ENCODE measurements at places on chromosomes 2 and 18.
A peak's percentile ranks its signal among the peaks of the same experiment; 100 is the strongest.

- no peak for DNase-seq
Measured at GRCh38 chr2:40877734-40878288, 425.9 kb upstream of the SLC8A1 start.

DNA sequence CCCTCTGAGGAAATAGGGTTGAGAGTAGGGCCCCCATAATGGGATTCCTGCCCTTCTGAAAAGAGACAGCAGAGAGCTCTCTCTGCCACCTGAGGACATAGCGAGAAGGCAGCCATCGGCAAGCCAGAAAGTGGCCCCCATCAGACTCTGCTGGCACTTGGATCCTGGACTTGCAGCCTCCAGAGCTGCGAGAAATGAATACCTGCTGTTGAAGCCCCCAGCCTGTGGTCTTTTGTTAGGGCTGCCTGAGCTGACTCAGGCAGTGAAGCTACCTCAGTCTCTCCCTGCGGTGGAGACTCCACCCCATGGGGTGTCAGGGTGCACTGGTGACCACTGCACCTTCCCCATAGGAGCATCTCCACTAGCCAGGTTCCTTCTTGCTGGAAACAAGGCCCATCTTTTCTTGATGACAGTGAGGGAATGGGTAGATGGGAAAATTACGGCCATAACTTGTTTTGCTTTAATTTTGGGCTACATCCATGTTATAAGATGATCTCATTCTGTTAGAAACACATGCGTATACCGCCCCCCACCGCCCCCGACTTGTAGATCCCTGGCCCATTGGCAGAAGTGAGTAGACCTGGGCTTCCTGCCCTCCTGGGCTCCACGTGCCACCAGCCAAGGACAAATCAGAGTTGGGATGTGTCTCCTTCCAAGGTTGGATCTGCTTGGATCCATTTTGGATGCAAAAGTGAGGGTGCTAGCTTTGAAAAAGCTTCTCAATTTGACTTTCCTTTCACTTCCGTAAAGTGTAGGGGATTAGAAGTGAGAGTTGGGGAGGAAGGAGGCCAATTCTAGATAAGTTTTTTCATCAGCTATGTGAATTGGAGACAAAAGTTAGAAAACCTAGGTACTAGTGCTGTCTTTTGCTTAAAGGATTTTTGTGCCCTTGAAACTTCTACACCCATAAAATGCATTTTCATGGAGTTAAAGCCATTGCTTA is 42.9 kb downstream of the NCK2 start:
- no peak for DNase-seq

DNA sequence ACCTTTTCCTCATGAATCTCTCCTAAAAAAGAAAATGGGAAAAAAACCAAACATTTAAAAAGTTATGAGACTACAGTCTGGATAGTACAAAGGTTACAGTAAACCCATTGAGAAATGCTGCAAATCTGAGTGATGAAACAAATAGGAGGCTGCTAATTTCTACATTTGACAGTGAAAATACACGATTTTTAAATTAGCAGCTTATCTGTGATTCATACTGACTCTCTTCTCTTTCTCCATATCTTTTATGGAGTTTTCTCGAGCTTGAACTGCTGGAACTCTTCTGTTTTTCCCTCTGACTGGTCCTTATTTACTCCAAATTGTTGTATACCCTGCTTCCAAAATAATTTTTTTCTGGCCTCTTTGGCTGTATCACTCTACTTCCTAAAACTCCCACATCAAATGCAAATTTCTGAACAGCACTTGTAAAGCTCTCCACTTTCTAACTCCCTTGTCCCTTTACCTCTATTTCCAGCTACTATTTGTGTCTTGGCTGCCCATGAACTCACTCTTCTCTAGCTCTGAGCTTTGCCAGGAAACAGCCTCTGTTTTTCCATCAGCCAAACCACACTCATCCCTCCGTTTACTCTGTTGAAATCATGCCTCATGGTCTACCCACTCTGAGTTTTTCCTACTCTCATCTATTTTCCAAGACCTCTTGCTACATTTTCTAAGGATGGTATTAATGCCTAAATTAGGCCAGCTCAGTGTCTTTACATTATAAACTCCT is 73.7 kb downstream of the RBMS1 start:
- DNase-seq: no peak

DNA sequence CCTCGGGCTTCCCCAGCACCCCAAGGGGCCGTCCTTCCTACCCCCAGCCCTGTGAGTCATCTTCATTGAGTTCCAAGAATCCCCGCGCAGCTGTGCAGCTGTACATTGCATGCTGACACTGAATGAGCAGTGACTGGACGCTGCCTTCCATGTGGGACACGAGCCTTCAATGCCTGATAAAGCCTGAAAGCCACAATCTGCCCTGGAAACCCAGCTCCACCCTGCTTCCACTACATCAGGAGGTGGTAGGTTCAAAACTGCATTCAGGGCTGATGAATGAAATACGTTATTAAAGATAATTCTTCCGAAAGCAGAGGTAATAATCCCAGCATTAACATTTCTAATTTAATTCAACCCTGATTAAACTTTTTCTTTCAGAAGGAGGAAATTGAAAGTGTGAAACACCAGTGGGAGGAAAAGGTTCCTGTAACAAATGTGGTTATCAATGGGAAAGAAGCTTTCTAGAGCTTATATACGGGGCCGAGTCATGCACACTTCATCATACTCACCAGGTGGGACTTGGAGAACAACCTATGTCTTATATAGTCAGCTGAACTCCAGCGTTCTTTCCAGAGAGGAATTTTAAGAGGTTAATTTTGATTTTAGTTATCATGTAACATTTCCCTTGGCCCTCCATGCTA is 360.1 kb downstream of the LPIN1 start:
- DNase-seq: no peak

GRCh38 chr2:69565431-69565839 is 78.1 kb downstream of the AAK1 start:
- DNase-seq: no peak

DNA sequence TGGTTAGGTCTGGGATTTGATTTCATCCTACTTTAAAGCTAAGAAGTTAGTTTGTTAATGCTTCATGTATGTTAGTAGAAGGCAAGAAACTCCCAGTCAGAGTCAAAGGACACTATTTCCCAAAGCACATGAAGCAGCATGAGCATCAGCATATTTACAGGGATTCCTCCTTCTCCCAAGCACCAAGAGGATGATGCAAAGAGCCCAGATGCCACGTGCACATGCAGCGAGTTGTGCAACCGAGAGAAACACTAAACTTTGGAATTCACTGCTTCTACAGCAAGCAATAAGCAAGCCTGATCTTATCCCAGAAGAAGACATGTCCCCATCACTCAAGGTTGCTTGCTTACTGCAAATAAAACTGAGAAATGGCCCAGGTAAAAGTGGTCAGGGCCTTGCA is 32.5 kb downstream of the CPO start:
- DNase-seq: no peak

- no peak for DNase-seq
Measured at GRCh38 chr2:187371221-187371620, 76.8 kb downstream of the CALCRL start.

DNA sequence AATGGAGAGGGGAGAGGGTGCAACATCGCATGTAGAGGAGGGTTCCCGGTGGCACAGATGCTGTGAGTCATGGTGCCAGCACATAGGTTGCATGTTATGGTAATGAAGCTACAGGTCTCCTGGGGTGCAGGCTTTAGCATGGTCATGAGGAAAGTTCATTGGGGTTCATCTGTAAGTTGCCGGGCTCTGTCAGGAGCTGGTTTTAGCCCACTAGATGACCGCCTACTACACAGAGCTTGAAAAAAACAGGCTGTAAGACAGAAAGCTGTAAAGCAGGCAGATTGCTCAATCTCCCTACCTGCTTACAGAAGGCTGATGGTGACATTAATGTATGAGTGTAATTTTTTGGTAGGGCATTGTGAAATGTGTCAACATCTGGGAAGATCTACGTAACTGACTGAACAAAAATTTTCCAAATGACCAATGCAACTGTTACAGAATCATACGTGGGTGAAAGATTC is 23.9 kb downstream of the DYSF start:
- no peak for DNase-seq

DNA sequence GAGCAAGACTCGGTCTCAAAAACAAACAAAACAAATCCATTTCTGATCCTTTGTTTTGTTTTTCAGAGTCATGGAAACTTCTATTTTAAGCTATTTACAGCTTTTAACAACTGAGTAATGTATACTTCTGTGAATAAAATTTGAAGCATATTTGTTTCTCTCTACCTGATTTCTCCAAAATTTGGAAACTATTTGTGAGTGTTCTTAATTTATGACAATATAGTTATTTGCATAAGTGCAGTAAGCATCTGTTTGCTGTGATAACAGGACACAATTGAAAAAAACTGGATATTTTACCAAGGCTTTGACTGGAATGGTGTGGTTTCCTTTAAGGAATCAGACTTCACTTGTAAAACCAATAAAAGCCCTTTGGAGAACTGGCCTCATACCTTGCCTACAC is 53.3 kb upstream of the GULP1 start:
- DNase-seq: no peak

GRCh38 chr2:149540138-149540537 is 47.4 kb downstream of the MMADHC start:
- DNase-seq: no peak

GRCh38 chr2:58866040-58866439 is 624.9 kb upstream of the FANCL start:
- DNase-seq: peak; percentile 1

DNA sequence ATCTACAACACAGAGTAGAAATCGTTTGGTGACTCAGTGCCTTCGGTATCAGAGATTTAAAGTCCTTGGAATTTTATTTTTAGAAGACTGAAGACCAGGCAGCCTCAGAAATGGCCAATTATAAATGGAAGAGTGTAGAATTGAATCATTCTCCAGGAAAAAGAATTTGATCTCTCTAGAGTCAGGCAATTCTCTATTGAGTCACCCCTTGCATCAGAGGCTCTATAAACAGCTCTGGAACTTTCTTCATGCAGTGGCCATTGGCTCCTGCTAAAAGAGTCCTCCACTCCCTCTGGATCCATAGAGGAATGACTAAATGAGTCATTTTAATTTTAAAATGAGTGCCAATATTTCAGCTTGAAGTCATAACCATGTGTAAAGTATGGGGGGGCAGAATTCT is 816.2 kb downstream of the TDRD15 start:
- no peak for DNase-seq

DNA sequence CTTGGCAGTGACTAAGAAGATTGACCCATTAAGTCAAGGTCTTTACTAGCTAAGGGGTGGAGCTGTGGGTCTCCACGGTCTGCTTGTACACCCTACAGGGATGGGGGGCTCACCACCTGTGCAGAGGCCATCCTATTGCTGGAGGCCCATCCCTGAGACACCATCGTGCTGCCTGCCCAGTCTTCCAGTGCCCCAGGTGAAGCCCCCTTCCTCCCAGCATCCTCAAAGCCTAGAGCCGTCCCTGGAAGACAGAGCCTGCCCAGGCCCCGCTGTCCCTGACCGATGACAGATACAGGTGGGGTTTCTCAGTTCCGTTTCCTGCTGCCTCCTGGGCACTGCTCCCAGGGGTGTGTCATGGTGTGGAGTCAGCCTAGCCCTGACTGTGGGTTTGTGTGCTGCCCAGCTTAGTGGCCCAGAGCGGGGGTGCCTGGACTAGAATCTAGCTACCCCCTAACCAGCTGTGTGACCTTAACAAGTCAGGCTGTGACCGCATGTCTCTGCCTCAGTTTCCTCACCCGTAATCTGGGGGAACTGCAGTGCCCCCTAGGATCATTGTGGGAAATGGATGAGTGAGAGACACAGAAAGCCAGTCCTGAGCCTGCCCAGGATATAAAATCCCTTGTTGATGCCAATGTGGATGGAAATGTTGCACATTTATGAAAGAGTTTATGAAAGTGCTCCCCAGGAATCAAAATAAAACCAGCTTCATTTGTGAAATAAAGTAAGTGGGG is 2.0 kb downstream of the OTOS start:
- DNase-seq: no peak

GRCh38 chr18:9845256-9845655 is 40.5 kb upstream of the TXNDC2 start:
- no peak for DNase-seq

DNA sequence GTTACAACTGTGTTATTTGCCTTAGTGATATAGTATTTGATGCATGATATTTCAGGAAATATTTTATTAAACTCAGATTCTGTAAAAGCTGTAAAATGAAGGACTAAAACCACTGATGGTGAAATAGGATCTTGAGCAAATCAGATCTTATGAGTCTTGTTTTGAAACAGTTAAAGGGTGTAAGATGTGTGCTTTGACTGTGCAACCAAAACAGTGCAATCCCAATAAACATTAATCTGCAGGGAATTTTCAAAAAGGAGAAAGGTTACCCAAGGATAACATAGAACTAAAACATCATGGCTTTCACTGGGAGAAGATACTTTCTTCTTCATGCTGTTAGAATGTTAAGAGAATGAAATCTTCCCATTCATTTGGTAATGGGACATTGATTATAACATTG is 378.7 kb downstream of the PARD3B start:
- DNase-seq: no peak

- no peak for DNase-seq
Measured at GRCh38 chr18:45666520-45666919, 51.2 kb downstream of the SLC14A2 start.

GRCh38 chr2:40584432-40584831 is 132.5 kb upstream of the SLC8A1 start:
- DNase-seq: no peak

DNA sequence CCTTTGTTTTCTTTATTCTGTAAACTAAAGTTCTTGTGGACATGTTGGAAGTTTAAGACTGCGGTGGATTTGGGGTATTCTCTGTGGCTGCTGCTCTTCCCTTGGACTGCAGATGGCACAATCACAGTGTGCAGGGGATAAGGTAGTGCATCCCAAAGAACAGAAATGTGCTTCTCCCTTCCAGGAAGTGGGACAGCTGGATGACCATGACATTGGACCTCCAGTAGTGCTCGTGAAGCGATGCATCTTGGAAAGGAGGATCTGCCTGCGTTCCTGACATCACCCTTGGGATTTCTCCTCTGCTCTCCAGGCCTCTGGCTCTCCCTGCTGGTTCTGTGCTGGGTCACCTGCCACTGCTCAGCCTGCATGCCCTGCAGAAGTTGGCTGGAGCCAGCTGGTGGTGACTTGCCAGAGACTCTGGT is 109.9 kb downstream of the SLC4A3 start:
- peak; percentile 25 for DNase-seq

GRCh38 chr2:64770137-64770780 is 116.5 kb upstream of the SERTAD2 start:
- no peak for DNase-seq

GRCh38 chr2:129062146-129062912 is 743.7 kb upstream of the HS6ST1 start:
- DNase-seq: no peak

DNA sequence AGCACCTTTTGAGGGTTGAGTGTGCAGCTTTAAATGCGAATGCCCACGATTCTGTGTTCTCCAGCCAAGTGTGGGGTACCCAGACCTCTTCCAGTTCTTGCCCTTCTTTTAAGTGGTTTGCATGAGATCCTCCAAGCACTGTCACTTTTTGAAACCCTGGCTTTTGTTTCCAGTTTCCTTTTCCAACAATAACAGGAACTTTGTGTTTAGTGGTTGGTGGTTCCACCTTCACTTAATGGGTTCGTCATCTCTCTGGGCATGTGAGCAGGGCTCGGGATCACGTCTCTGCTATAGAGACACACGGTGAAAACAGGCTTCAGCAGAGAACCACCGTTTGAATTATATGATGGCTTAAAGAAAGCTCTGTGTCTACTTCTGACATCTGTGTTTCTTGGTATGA is 197.6 kb downstream of the LDLRAD4 start:
- no peak for DNase-seq
